ENCODE measurements at places on chromosomes 2 and 18.
A peak's percentile ranks its signal among the peaks of the same experiment; 100 is the strongest.

DNA sequence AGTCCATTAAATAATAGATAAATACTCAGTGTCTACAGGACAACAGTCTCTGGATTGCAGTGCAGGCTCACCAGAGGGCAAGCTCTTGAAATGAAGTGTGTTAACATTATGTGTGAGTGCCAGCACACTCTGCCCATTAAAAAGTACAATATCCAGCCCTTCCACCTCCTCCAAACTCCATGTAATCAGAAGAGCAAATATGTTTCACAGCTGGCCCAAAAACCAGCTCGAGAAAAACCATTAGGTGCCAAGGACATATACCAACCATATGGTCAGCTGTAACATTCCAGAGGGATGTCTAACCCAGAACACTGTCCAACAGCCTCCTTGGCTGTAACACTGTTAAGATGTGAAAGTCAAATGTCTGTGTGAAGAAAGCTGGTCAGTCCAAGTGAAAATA, 112.2 kb downstream of the ZNF385B start:
- peak; percentile 6 for DNase-seq

DNA sequence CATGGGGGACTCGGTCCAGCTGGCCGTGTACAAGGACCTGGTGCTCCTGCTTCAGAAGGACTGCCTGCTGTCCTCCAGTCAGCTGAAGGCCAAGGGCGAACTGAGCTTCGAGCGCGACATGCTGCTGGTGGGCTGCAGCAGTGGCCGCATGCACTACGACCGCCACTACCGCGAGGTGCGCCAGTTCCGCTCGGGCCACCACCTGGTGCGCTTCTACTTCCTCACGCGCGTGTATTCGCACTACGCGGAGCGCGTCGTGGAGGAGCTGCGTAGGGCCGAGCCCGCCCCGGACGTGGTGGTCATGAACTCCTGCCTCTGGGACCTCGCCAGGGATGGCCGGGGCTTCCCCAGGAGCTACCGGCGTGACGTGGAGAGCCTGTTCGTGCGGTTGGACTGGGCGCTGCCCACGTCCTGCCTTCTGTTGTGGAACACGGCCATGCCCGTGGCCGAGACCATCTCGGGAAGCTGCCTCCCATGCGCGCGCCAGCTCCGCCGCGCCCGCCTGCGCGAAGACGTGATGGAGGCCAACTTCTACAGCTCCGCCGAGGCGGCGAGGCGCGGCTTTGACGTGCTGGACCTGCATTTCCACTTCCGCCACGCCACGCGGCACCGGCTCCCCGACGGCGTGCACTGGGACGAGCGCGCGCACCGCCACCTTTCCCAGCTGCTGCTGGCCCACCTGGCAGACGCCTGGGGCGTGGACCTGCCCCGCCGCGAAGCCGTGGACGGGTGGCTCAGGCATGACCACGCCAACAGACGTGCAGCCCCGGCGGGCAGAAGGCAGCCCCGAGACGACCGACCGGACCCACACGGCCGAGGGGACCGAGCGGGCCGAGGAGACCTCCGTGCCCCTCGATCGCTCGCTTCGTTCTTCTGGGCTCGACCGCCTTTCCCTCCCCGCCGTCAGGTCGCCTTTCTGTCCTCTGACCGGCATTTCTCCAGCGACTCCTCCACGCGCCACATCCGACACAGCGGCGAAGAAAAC, 293.9 kb upstream of the ERBB4 start:
- DNase-seq = no peak

- DNase-seq = peak; percentile 59
Observed at GRCh38 chr2:231810905-231811304, 24.7 kb downstream of the COPS7B start.

DNA sequence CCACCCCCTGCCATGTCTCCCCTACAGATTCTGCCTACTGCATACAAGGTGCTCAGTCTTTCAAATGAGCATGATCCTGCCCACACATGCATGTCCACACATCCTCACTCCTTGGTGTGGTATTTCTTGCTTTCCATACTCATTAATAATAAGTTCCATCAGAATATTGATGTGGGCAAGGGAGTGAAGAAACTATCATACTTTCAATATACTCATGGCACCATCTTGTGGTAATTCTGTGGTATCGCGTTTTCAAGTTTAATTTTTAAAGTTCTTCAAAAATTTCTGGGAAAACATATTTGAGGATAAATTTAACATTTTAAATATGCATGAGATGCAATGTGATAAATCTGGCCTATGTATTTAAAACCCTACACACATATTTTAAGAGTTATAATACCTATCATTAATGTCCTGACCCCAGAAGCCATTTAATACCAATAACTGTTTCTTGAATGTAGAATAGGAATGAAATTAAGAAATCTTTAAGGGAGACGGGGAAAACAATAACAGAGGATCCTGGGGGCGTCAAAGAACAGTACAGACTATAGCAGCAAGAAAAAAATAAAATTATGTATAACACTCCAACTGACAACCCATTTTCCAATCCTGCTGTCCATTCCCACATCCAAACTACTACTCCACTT, 110.1 kb downstream of the ZNF385B start:
- peak; percentile 44 for DNase-seq

DNA sequence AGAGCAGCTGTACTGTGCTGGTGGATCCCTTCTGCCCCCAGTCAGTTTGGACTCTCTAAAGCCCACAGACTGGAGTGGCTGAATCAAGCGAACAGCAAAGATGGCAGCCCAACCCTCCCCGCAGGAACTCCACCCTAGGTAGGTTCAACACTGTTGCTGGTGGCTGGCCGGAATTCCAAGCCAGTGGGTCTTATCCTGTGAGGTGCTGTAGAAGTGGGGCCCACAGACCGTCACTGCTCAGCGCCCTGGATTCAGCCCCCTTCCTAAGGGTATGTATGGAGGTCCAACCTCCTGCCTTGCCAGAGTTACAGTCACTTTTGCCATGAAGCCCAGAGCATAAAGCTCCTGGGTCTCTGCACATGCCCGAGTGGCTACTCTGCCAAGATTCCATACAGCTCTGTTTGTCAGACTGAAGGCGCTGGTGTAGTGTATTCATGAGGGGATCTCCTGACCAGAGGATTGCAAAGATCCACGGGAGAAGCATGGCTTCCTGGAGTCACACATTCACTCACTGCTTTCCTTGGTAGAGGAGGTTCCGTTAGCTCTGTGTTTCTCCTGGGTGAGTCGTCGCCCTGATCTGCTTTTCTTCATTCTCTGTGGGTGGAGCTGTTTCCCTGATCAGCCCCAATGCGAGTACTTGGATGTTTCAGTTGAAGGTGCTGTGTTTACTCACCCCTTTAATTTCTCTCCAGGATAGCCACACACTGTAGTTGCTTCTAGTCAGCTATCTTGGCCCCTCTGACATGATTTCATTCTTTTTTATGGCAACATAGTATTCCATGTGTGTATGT, 293.6 kb upstream of the THUMPD2 start:
- no peak for DNase-seq

Data from bronchial epithelial cell (primary cell).